D721Med (cell line): ENCODE measurements at places on chromosomes 5 and 9.

DNA sequence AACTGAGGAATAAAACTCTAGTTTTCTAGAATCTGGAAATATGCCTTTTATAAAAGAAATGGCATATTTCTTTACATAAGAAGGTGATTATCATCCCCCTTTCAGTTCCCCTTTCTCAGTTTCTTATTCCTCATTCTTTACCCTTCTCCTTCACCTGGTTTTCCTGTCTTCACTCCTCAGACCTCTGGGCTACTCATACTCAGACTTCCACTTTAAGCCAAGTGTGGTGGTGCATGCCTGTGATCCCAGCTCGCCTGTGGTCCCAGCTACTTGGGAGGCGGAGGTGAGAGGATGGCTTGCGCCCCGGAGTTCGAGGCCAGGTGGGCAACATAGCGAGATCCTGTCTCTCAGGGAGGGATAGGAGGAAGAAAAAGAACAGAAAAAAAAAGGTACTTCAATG, 57.2 kb downstream of the RANBP6 start:
- DNase-seq: no peak

GRCh38 chr5:114296191-114296590, 65.7 kb upstream of the KCNN2 start:
- DNase-seq: no peak

DNA sequence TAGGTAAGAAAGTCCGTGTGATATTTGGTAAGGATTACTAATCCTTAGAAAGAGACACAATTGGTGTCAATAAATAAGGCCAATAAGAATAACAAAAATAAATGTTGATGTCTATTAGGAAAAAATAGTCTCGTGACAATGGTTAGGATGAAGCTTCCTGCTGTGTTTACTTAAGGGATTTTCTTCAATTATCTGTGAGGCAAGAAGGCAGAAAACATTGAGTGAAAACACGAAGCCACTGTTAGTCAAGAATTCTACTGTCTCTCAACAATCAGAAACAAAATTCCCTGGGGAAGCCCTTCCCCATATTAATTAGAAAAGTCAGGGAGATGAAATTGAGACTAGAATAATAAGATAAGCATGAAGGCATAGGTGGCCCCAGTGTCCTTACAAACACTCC, 149.0 kb downstream of the SYK start:
- DNase-seq: no peak

- DNase-seq: no peak
Observed at GRCh38 chr5:15526413-15526812, 26.4 kb downstream of the FBXL7 start.

DNA sequence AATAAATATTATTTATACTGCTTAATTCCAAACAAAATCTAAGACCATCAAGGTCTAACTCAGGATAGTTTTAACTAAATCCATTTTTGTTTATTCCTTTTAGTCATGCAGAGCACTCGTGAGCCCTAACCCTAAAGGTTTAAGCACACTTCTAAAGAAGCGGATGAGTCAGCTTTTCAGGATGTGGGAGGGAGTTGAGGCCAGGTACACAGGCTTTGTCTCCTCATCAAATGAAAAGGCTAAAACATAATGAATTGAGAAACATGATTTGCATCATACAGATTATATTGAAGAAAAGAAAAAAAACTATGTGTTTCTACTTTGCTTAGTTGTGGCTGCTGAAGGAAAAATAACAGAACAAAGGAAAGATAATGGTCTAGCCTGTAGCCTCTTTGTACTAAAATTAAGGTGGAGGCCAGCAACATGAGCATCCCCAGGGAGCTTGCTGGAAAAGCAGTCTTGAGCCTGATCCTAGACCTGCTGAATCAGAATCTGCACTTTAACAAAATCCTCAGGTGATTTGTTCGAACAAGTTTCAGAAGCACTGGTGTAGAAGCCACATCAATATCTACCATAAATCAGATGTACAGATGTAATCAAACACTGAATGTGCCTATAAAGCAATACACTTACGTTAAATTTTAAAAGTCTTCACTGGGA, 21.1 kb upstream of the ISCA1 start:
- DNase-seq: no peak

GRCh38 chr9:99031319-99031718, 73.6 kb upstream of the TGFBR1 start:
- DNase-seq: no peak

GRCh38 chr5:53930457-53930856, 370.0 kb downstream of the NDUFS4 start:
- DNase-seq: no peak

DNA sequence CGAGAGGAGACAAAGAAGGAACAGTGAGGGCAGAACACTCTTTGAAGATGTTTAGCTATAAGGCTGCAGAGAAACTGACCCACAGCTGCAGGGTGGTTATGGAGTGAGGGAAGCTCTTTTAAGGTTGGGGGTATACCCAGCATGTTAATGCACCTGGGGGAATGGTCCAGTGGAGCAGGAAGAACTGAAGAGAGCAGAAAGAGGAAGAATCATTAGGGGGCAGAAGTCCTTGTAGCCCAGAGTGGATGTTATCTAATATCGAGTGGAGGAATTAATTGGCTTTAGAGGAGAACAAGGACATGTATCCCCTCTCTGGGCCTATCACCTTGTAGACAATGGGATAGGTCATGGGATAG, 7.7 kb downstream of the IL4 start:
- no peak for DNase-seq

DNA sequence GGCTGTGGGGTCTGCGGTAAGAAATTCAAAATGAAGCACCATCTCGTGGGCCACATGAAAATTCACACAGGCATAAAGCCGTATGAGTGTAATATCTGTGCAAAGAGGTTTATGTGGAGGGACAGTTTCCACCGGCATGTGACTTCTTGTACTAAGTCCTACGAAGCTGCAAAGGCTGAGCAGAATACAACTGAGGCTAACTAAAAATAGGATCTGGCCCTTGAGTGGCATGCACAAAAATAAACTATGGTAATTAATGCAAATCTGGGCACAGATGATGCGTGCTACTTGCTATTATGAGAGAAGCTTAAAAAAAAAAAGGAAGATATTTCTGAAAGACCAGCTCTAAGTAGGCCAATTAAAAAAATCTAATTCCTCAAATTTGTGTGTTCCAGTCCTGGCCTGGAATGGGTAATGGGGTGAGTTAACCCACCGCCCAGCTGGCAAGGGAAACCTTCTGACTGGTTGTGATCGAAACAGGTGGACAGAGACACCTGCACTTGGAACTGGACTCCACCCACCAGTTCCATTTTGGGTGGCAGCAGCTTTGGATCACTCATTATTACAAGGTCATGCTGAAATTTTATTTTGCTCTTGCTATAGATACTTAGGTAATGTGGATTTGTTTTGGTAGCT, 26.6 kb upstream of the ZBTB34 start:
- no peak for DNase-seq

DNA sequence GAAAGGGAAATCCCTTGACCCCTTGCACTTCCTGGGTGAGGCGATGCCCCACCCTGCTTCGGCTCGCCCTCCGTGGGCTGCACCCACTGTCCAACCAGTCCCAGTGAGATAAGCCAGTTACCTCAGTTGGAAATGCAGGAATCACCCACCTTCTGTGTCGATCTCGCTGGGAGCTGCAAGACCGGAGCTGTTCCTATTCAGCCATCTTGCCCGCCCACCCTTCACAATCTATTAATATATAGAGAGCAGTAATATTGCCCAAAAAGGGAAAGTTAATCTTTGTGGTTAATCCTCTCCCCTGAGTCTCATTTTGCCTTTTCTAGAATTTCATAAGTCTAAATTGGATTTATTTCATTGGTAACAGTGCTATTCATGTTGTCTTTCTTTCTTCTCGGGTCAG, 16.4 kb downstream of the SRD5A1 start:
- DNase-seq: no peak
